ENCODE measurements at places on chromosomes 7 and 10.

DNA sequence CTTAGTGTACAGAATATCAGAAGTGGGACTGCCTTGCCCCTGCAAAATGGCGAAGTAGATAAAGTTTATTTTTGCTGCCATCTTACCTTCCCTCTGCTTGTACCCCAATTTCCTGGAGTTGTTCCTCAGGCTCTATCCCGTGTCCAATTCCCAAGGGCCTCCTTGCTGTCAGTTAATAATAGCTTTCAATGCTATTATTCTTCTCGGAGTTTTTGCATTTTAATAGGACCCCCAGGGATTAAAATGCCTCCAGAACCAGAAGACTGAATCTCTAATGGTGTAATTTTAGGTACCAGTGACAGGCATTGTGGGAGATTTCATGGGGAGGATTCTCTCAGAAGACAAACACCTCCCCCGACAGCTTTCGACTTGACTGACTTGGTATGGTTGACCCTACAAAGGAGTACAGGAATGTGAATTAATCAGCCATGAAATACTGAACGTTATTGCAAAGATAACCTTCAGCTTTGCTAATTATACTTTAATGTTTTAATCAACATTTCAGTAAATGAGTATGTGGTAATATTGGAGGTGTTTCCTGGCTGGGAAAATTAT is 75.2 kb downstream of the ZNF22 start:
- no peak for ATAC-seq

- no peak for ATAC-seq
Measured at GRCh38 chr10:11023009-11023953, 5.6 kb downstream of the CELF2 start.

DNA sequence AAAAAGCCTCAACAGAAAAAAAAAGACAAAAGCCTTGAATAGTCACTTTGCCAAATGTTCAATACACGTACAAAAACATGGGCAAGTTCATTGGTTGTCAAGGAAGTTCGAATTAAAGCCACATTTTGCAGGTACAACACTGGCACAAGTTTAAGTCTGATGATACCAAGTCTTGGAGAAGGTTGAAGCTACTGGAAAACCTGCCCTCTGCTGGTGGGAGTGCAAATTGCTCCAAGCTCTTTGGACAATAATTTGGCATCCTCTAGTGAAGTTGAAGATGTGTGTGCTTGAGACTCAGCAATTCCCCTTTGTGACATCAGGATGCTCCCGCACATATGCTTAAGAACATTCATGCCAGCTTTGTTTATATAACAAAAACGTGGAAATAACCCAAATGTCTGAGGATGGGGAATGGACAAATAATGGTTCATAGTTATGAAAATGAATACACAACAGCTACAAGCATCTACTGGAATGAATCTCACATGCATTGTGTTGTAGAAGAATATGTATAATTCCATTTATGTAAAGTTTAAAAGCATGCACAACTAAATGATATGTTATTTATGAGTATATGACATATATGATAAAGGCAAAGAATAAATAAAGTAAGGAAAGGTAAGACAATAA is 120.0 kb upstream of the PLPP4 start:
- no peak for ATAC-seq

- no peak for ATAC-seq
Measured at GRCh38 chr10:97828721-97829120, 20.9 kb upstream of the GOLGA7B start.

DNA sequence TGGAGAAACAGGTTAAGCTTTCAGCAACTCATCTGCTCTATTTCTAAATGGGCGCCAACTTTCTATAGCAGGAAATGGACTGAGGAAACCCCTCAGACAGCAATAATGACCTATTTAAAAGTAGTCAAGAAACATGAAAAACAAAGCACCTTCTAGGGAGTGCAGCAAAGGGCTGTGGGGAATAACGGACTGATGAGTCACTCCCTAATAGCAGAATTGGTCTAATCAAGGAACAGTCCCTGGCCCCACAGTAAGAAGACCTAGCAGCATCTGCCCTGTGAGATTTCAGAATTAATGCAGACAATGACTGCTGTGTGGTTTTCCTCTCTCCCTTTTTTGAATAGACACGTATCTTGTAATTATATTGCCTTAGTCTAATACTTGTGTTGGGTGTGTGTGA is 602.9 kb downstream of the IPMK start:
- ATAC-seq = no peak

DNA sequence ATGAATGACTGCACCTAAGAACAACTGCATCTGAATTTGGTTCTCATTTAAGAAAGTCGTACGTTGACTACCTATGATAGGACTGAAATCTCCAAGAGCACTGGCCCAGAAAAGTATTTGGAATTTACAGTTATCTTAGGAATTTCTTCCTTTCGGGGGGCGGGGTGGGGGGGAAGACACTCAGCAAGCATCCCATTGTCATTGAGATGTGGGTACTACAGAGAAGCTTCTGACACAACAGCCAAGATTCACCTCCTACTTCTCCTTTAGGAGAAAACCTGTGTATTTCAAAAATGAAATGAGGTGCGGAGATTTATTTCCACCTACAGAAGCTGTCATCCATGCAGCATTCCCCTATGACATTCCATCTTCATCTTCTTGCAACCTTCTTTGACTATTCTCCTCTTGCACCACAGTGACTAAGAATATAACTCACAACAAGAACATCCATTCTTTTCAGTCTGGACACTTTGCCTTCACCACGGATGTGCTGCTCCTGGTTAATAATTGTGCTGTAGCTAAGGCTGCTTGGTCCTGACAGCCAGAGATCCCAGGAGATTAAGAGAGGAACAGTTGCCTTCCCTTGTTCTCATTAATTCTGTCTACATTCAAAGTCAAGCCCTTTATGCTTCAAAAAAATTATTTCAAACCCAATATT is 98.4 kb upstream of the FRMD4A start:
- ATAC-seq = peak; percentile 64

- peak; percentile 73 for ATAC-seq
Measured at GRCh38 chr7:80039251-80039884, 95.3 kb upstream of the GNAI1 start.

GRCh38 chr7:47292832-47293309 is 289.0 kb downstream of the TNS3 start:
- ATAC-seq = no peak

- no peak for ATAC-seq
Measured at GRCh38 chr7:93202594-93203250, 23.5 kb downstream of the HEPACAM2 start.
